Body of pancreas (tissue), 4 donors: ENCODE measurements at places on chromosomes 2 and 18.

DNA sequence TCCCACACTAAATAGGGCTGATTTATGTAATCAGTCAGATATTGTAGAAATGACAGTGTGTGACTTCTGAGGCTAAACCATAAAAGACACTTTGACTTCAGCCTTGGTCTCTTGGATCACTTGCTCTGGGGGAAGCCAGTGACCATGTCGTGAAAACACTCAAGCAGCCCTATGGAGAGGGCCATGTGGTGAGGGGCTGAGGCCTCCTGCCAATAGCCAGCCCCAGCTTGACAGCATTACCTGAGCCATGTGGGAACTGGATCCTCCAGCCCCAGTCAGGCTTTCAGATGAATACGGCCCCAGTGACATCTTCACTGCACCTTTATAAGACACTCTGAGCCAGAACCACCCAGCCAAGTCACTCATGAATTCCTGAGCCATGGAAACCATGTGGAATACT lies 20.8 kb downstream of the TNS1 start:
- no peak for DNase-seq

DNA sequence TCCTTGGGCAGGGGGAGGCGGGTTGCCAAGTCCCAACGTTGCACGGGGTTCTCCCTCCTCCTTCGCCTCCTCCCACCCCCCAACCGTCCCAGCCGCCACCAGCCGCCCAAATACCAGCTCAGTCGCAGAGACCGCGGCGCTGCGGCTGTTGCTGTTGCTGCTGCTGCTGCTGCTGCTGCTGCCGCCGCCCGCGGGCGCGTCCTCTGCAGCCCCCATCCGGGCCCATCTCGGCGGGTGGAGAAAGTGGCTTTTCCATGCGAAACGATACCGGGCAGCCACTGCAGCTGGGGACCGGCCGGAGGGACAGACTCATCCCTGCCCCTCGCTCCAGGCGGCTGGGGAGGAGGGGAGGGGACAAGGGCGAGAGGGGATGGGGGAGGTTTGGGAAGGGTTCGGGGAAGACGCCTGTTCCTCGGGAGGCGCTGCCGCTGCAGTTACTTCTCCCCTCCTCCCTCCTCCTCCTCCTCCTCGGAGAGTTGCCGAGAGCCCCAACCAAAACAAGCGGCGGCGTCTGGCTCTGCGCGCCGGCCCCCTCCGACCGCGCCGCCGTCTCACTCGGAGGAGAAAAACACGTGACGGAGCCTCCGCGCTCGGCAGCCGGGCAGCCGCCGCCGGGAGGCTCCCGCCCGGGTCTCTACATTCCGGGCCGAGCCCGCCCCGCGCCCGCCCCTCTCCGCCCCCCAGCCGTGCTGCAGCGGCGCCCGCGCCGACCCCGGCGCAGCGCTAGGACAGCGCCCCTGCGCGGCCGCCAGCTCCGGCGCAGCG lies at the start of gene IRS1:
Gene IRS1, minus strand, starts transcription at position 610 of the 765 bp plus-strand sequence. CDS start 1,082 bp downstream, outside the sequence.
- peak; percentile 80 for DNase-seq

DNA sequence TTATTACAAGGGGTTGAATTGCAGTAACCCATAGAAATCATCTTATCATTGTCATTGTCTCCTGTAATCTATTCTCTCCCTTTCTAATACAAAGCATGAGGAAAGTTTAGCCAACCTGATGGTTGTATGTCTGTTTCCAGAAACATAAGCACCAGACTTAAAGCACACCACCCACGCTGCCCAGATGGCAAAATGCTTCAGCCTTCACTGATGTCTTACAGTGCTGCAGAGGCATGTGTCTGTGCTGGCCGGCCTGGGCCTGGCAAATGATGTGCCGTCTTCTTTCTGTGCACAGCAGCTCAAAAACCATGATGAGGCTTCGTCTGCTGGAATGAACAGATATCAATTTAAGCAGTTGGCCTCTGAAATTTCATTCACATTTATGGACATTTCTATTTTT lies 443.0 kb upstream of the RGPD4 start:
- no peak for DNase-seq

DNA sequence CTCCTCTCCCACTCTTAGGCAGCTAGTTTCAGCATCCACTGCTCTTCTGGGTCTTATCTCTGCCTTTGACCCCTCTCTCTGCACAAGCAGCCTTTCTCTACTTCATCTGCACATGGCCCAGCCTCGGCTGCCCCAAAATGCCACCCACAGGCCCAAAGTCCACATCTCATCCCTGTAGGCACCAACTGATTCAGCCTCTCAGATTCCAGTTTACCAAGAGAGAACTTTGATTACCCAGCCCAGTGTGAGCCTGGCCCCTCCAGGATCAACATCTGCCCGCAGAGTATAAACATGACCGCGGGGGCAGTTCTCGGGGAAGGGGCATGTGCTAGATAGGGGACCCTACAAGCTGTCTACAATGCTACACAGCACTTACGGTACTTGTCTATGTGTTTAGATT lies 141.7 kb downstream of the RTN4 start:
- DNase-seq = no peak

DNA sequence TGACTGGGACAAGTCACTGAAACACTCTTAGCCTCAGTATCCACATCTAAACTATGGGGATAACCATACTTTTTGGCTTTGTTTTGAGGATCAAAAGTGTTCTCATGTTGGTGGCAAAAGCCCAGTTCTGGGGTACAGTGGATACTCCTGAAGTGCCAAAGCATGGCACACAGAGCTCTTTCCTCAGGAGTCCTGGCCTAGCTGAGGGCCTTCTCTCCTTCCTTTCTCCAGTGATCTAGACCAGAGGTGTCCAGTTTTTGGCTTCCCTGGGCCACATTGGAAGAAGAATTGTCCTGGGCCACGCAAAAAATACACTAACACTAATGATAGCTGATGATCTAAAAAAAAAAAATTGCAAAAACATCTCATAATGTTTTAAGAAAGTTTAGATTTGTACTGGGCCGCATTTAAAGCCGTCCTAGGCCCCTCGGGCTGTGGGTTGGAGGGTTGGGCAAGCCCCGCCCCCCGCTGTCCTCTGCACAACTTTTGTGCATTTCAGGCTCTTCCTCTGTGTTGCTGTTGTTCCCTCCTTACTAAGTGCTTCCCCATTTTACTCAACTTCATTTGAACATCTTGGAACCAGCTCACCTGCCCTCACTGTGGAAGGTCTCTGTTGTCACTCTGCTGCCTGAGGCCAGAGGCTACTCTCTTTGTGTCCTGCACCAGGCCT lies 337.0 kb downstream of the CYRIA start:
- DNase-seq = no peak
